ENCODE measurements at places on chromosomes 2 and 18.

- DNase-seq: no peak
Observed at GRCh38 chr2:169464882-169465281, 14.4 kb upstream of the BBS5 start.

- no peak for DNase-seq
Observed at GRCh38 chr2:195181059-195181705, 475.8 kb upstream of the SLC39A10 start.

- DNase-seq: no peak
Observed at GRCh38 chr2:39411181-39411944, 25.7 kb downstream of the MAP4K3 start.

GRCh38 chr18:26803643-26804042 lies 61.9 kb downstream of the AQP4 start:
- no peak for DNase-seq

DNA sequence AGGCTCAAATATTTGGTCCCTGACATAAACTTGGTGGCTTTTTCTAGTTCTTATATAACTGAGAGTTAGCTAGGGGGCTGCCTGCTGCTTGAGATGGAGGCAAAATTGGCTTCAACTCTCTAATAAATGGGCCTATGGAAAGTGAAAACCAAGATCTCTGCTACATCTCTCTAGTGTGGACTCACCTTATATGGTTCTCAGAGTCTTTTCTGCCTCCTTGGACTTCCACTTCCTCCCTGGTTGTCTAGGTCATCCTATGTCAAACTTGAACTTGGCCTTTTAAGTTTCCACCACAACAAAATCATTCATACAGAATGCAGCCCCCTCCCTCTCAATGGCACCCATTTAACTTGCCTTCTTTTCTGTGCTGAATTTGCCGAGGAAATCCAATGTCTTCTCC lies 23.9 kb upstream of the ARHGAP25 start:
- DNase-seq: no peak

GRCh38 chr2:219628986-219629901 lies 1.8 kb downstream of the SLC4A3 start:
- DNase-seq: no peak

DNA sequence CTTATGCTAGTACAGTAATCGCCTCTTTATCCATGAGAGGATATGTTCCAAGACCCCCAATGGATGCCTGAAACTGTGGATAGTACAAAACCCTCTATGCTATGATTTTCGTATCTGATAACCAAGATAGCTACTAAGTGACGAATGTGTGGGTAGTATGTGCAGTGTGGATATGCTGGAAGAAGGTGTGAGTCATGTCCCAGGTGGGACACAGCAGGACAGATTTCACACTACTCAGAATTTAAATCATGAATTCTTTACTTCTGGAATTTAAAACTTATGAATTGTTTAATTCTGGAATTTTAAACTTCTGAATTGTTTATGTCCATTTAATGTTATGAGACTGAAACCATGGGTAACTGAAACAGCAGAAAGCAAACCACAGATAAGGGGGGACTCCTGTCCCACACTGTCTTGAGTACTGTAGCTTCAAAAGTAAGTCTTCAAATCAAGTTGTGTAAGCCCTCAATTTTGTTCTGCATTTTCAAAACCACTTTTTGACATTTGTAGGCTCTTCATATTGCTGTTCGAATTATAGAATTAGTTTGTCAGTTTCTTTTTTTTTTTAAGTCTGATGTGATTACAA lies 116.0 kb downstream of the LTBP1 start:
- no peak for DNase-seq

DNA sequence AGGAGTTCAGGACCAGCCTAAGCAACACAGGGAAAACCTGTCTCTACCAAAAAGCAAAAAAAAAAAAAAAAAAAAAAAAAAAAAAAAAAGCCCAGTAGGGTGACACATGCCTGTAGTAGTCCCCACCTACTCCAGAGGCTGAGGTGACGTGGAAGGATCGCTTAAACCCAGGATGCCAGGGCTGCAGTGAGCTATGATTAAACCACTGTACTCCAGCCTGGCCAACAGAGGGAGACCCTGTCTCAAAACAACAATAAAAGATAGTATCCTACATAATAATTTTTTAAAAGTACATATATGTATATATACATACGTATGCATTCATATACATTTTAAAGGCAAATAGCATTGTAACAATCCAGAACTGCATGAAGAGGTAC lies 51.7 kb downstream of the SOS1 start:
- no peak for DNase-seq

GRCh38 chr2:1170241-1170640 lies 219.6 kb downstream of the SNTG2 start:
- DNase-seq: no peak

DNA sequence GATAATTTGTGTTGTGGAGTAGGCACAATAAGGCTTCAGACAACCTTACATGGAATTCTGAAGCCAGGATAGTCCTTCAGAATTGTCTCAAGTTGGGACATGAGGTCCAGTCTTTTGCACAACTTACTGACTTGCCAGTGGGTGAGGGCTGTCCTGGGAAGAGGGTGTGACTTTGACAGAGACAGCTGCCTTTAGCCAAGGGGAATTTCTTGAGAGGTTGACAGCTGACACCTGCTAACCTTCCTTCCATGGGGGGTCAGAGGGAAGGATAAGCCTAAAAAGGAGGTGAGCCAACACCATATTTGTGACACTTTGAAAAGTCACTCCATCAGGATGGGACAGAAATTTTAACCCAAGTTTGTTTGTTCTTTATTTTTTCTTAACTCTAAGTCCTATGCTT lies 907.8 kb upstream of the CRIM1 start:
- DNase-seq: no peak

DNA sequence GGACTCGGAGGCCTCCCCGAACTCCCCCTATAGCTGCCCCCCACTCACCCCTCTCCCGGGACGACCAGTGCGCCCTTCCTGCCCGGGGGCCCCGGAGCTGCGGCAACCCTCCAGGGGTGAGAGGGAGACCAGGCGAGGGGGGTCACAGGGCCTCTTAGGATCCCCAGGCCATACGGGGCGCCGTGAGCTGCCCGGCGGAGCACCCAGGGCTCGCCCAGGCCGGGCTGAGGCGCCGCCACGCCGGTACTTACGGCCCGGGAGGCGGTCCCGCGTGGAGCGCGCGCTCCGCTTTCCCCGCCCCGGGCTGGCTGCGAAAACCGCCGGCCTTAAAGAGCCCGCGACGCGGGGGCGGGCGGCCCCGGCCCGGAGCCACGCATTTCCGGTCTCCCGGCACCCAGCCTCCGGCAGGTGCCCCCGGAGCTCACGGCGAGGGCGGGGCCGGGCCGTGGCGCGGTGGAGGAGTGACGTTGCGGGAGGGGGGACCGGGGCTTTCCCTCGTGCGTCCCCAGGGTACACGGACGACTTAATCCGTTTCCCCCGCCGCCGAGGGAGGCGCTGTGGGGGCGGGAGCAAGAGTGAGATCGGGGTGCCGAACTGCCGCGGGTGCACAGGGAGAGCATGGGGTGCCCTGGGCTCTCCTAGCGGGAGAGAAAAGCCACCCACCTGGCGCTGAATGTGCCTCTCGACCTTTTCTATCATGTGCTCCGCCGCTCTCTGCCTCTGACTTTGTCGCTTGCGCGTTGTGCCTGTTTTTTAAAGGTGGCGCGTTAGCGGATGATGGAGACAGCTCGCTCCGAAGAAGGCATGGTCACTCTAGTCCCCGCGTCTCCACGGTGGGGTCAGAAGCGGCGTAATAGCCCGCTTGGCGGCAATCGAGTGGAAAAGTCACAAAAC lies at the start of gene METTL21A:
TSS of gene METTL21A (minus strand) at position 381 of the 894 bp plus-strand sequence. CDS start 1,019 bp downstream, outside the sequence.
- peak; percentile 87 for DNase-seq

- no peak for DNase-seq
Observed at GRCh38 chr2:41000906-41001305, 549.0 kb upstream of the SLC8A1 start.

DNA sequence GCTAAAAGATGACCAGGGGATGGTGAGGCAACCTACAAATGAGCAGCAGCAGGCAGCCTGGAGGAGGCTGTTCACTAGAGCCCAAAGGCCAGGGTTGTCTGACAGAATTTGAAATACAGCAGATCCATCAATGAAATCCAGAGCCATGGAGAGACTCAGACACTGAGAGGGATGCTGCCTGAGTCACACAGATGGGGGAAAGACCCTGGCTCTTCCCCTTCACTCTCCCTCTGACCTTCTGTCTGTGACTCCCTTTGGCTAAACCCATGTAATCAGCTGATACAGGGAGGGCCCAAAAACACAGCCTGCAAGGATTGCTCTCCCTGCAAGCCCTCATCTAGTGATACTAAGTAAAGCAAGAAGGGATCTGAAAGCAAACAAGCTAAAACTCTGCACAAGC lies 166.5 kb upstream of the SPOPL start:
- DNase-seq: no peak

GRCh38 chr18:71371951-71372605 lies 1083.2 kb downstream of the SOCS6 start:
- DNase-seq: no peak

DNA sequence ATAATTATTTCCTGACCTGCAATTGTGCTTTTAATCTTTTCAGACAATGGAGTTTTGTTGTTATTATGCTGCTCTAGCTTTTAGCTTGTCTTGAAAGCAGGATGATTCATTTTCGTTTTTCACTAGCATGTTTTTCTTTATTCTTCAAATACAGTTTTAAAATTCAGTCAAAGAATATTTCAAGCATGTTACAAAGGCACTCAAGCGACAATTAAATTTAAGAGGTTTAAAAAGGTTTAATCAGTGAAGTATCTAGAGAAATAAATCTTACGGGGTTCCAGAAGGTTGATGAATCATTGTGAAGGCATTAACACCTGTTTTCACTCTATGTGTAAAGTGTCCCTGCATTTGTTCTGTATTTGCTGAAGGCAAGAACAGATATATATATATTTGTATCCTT lies 390.7 kb upstream of the TMEFF2 start:
- DNase-seq: no peak

DNA sequence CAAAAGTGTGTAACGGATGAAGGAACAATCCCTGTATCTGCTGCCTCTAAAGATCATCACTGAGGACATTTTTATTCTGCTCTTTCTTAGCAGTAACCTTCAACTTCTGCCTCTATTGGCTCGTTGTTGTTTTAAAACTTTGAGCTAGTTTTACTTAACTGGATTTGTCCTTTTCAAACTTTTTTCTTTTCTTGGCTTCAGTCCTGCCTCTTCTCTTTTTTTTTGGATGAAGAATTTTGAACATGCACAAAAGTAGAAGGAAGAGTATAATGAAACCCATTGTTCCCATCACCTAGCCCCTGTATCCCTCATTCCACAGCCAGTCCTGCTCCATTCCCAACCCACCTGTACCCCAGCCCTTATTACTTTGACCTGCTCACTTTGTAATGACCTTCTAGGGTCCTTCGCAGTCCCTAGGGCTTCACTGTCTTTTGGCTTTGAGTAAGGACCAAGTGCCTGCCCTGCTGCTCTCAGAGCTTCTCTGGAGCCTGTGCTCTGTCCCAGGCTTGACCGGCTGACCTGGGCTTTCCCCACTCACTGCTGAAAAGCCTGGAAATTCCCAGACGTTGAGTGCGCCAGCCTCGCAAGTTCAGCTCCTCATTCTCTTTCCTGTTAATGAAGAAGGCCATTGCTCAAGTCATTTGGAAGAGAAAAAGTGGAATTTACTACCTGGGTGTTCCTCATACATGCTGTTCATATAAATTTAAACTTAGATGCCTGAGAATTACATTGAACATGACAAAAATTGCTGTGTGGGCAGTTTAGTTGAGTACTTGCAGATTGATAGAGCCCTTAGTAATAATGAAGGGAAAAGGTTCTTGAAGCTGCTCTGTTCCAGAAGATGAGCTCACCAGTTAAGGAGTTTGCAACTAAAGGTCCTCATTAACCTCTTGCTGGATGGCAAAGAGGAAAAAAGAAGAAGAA lies 149.3 kb upstream of the ALPP start:
- no peak for DNase-seq

Measured in activated CD8-positive, alpha-beta memory T cell treated with anti-CD3 and anti-CD28 coated beads for 1 hour (primary cell).